ENCODE measurements at places on chromosomes 7 and 10.

- peaks cover 48% of the 10 kb centered on the region for H3K27me3 ChIP-seq
- H3K4me3 ChIP-seq, result peak within 1 kb of the TSS; percentile 43
- H3K36me3 ChIP-seq, result no peaks in the 10 kb centered on the region
- H3K4me1 ChIP-seq, result peaks cover 17% of the 10 kb centered on the region
These were observed at the start of gene CAV2 for GRCh38 chr7:116499168-116500077. CAV2 (plus strand) TSS chr7:116499738; CDS start chr7:116499782, 44 bp downstream.

DNA sequence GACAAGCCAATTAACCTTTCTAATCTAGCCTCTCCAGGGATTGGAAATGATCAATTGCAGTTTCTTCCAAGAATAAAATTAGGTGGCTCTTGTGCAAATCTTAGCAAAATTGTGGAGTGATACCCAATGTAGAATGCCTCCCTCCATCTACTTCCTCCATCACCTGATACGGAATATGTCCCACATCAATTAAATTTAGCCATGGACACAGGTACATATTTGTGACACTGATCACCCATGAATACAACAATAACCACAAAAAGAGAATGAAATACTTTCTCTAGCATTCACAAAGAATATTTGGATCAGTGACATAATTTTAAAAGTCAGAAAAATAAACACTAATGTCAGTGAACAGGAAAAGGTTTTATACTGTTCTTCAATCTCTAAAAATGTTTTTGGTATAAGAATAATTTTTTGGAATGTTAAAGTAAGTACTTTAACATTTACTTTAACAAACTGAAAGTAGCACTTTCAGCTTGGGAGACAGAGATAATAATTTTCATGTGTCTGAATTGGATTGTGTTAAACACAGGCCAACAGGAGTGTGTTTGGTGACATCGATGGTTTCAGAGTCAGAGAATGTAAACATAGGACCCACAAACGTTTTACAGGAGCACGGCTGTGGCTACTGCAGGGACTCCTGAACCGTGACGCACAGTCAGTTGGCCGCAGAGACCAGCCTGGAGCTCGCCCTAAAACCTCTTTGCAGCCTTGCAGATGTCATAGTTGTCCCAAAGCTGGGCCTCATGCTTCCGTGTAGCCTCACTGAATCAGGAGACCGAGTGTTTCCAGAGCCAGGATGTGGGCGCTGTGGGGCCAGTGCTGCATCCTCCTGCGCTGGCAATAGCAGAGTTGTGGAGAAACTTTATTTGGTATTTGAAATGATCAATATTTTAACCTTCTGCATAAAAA lies 7.2 kb downstream of the RBM20 start:
- H3K4me3 ChIP-seq, result no peak overlapping the region
- H3K36me3 ChIP-seq, result no peaks in the 10 kb centered on the region
- H3K4me1 ChIP-seq, result peaks cover 4% of the 10 kb centered on the region
- no peak overlapping the region for H3K27ac ChIP-seq
- H3K27me3 ChIP-seq, result peaks cover 31% of the 10 kb centered on the region

GRCh38 chr10:111956841-111957240 lies 226.7 kb downstream of the GPAM start:
- H3K4me1 ChIP-seq, result no peaks in the 10 kb centered on the region
- no peak for DNase-seq
- H3K27ac ChIP-seq, result no peak overlapping the region
- H3K27me3 ChIP-seq, result no peaks in the 10 kb centered on the region
- H3K36me3 ChIP-seq, result no peaks in the 10 kb centered on the region

DNA sequence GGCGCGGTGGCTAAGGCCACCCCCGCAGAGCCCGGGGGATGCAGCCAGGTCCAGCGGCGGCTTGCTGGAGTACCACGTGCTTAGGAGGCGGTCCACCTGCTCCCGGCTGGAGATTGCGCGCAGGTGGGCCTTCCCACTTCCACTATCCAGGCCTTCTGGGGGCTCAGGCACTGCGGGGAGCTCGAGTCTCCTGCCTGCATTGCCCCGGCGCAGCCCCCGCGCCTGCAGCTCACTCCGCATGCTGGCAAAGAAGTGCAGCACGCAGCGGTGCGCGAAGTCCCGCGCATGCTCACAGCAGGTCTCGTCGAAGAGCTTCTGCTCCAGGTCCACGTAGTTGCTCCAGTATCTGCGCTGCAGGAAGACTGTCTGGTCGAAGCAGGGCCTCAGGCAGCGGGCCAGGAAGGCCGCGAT lies 5.8 kb downstream of the CALHM3 start:
- H3K4me3 ChIP-seq, result no peak overlapping the region
- no peaks in the 10 kb centered on the region for H3K27me3 ChIP-seq
- no peak for DNase-seq
- H3K4me1 ChIP-seq, result peaks cover 58% of the 10 kb centered on the region
- H3K36me3 ChIP-seq, result no peaks in the 10 kb centered on the region
- H3K27ac ChIP-seq, result no peak overlapping the region

GRCh38 chr10:66927251-66927935 lies 1.6 kb downstream of the LRRTM3 start:
- H3K4me3 ChIP-seq, result no peak overlapping the region
- no peak overlapping the region for H3K27ac ChIP-seq
- H3K4me1 ChIP-seq, result no peaks in the 10 kb centered on the region
- no peaks in the 10 kb centered on the region for H3K36me3 ChIP-seq
- no peak for DNase-seq

GRCh38 chr7:2321020-2321419 lies 6.8 kb upstream of the SNX8 start:
- no peaks in the 10 kb centered on the region for H3K4me1 ChIP-seq
- H3K27me3 ChIP-seq, result no peaks in the 10 kb centered on the region
- H3K36me3 ChIP-seq, result no peaks in the 10 kb centered on the region
- H3K4me3 ChIP-seq, result no peak overlapping the region

- H3K36me3 ChIP-seq, result peaks cover 60% of the 10 kb centered on the region
- H3K27ac ChIP-seq, result no peak overlapping the region
- no peaks in the 10 kb centered on the region for H3K4me1 ChIP-seq
- no peaks in the 10 kb centered on the region for H3K27me3 ChIP-seq
These were observed 12.7 kb downstream of the TMEM120A start for GRCh38 chr7:75981453-75982305.

DNA sequence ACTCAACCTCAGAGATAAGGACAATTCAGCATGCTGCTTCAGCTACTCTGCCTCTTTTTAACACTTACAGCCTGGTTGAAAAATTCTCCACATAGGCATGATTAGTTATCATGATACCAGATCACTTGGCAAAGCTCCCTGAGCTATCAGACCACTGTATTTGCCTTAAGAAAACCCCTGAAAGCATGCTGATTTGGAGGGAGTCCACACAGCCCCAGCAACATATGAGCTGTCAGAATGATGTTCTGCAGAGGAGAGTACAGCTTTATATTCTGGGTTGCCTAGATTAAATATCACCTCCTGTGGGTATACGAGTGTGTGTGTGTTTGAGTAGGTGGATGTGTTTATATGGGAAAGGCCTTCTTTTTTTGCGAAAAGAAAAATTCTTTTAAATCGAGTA lies 170.2 kb upstream of the CHRM2 start:
- H3K27me3 ChIP-seq, result no peaks in the 10 kb centered on the region
- no peak overlapping the region for H3K4me3 ChIP-seq
- H3K36me3 ChIP-seq, result no peaks in the 10 kb centered on the region
- H3K4me1 ChIP-seq, result no peaks in the 10 kb centered on the region

- no peaks in the 10 kb centered on the region for H3K27me3 ChIP-seq
- H3K36me3 ChIP-seq, result no peaks in the 10 kb centered on the region
- no peak overlapping the region for H3K4me3 ChIP-seq
- no peak for DNase-seq
- no peak overlapping the region for H3K27ac ChIP-seq
- no peaks in the 10 kb centered on the region for H3K4me1 ChIP-seq
These were observed 87.6 kb upstream of the CCDC6 start for GRCh38 chr10:59993931-59994330.

- H3K27ac ChIP-seq, result no peak overlapping the region
- no peaks in the 10 kb centered on the region for H3K36me3 ChIP-seq
- H3K27me3 ChIP-seq, result no peaks in the 10 kb centered on the region
- no peak for DNase-seq
- H3K4me3 ChIP-seq, result no peak overlapping the region
- H3K4me1 ChIP-seq, result no peaks in the 10 kb centered on the region
These were observed 48.7 kb downstream of the CAMK2B start for GRCh38 chr7:44276571-44277221.

- no peaks in the 10 kb centered on the region for H3K4me1 ChIP-seq
- H3K36me3 ChIP-seq, result no peaks in the 10 kb centered on the region
- no peak overlapping the region for H3K27ac ChIP-seq
- H3K4me3 ChIP-seq, result no peak overlapping the region
- no peak for DNase-seq
- no peaks in the 10 kb centered on the region for H3K27me3 ChIP-seq
These were observed 736.6 kb downstream of the MAGI2 start for GRCh38 chr7:78716876-78717275.

DNA sequence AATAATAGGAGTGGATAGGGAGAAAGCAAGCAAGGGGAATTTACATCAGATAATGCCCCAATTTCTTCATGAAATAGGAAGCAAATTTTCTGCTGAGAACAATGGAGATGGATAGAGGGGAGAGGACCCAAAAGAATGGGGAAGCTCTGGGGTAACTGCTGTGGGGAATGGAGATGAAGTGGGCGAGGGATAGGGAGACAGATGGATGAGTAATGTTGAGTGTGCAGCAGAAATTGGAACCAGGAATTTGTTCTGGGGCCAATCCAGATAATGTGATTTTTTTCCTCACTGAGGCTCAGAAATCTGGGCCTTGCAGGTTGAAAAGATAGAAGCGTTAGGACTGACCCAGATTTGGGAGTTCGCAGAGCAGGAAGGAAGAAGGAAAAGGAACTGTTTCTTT lies 24.5 kb upstream of the MRC1 start:
- DNase-seq, result no peak
- H3K4me3 ChIP-seq, result no peak overlapping the region
- H3K36me3 ChIP-seq, result no peaks in the 10 kb centered on the region

DNA sequence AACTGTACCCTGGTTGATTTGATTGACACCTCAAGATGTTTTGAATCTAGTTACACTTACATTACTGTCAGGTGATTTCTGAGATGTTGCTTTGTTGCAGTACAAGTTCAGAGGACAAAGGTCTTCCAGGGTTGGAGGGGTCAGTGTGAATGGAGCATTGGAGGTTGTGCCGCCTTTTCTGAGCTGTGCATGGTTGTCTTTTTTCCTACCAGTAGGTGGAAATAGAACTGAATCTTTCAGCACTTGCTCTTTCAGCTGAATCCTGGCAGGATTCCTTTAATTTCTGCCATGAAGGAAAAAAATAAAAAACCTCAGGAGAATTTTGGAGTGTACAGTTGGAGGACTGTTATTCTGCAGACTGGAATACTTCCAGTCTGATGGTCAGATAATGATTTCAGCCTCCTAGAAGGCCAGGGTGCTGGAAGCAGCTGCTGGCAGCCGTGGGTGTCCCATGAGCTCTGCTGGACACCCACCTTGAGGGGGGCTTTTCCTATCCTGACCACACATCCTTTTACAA lies 82.7 kb downstream of the PLCE1 start:
- H3K27ac ChIP-seq, result no peak overlapping the region
- no peaks in the 10 kb centered on the region for H3K27me3 ChIP-seq
- H3K4me1 ChIP-seq, result no peaks in the 10 kb centered on the region
- no peak overlapping the region for H3K4me3 ChIP-seq

DNA sequence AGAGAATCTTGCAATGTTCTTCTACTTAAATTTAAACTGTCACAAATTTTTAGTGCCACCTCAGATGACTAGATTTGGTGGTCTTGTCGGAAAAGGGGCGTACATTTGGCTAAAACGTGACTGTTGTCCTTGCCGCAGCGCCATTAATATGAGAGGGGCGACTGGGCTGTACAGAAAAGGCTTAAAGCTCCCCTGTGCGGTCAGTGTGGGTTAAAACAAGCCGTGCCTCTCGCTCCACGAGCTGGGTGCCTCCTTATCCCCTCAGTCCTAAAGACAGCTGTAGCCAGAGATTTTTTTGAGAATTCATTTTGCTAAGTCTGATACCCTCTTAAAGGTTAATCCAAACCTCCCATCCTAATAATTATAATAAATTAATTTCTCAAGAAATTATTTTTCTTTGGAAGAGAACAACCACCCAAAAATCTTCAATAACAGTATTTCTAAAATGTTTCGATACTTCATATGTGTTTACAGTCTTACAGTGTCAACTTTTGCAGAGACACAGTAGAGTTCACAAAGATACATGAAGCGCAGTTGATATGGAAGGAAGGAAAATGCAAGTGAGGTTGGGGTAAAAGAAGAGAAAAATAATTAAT lies 68.6 kb downstream of the C7orf25 start:
- no peak overlapping the region for H3K27ac ChIP-seq
- no peak overlapping the region for H3K4me3 ChIP-seq
- no peaks in the 10 kb centered on the region for H3K4me1 ChIP-seq

DNA sequence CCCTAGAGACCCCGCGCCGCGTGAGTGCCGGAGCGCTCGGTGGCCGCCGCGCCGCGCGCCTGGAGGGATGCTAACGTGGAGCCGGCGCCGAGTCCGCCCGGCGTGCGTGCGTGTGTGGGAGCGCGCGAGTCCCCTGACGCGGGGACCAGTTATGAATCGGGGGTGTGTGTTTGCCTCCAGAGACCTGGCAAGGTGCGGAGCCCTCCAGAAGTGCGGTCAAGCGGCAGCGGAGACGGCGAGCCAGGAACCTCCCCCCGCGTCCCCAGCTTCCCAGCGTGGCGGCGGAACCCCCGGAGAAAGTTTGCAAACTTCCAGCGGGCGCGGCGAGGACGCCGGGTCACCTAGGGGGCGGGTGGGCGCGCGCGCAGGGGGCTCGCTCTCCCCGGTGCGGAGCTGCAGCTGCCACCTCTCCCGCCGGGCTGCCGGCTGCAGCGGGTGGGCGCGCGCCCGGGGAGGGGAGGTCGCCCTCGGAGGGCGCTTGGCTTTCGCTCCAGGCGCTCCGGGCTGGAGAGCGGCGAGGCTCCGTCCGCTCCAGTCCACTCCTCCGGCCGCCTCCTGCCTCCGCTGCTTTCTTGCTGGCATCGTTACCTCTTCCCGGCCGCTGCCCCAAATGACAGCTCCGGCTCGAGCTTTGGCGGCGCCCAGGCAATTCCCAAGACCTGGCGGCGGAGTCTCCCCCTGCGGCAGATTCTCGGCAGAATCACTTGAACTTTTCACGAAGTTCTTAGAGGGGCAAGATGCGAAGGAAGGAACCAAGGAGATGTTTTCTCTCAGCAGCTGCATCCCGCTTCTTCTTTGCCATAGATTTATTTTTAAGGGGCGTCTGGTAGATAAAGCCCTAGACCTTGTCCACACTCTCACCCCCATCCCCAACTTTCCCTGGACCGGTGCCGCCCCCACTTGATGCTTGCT lies 2.3 kb upstream of the CREB5 start:
- no peak overlapping the region for H3K27ac ChIP-seq
- no peak overlapping the region for H3K4me3 ChIP-seq
- no peaks in the 10 kb centered on the region for H3K36me3 ChIP-seq
- peaks cover 56% of the 10 kb centered on the region for H3K27me3 ChIP-seq
- DNase-seq, result peak; percentile 7
- peaks cover 22% of the 10 kb centered on the region for H3K4me1 ChIP-seq

DNA sequence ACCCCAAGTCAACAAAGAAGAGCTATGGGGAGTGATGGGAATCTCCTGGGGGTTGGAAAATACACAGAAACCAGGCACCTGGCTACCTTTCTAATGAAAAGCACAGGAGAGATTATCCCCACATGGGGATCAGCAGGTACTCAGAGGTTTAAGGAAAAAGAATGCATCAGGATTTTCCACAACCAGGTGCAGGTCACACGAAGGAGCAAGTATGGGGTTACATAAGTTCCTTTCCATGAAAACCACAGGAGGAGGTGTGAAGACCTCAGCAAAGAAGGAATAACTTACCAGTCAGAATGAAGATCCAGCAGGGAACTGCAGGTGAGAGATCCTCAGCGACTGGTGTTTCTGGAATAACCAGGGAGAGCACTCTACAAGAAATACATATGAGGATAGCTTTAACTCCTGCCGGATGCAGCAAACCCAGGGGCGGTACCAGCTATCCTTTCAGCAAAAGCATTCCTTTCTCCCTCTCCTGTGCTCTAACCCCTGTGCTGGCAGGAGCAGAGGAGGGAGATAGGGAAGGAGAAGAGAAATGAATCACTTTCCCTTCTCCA lies 116.7 kb upstream of the TMEM106B start:
- no peak overlapping the region for H3K27ac ChIP-seq
- DNase-seq, result no peak
- no peak overlapping the region for H3K4me3 ChIP-seq
- no peaks in the 10 kb centered on the region for H3K36me3 ChIP-seq
- no peaks in the 10 kb centered on the region for H3K27me3 ChIP-seq
- no peaks in the 10 kb centered on the region for H3K4me1 ChIP-seq

Data from CD4-positive, alpha-beta T cell (primary cell).